ENCODE measurements at places on chromosomes 7 and 10. TPM values are rescaled to one million over a fixed set of nuclear protein-coding genes. Genes with fewer than 3 reads are reported as not detected.

- no peak for DNase-seq
These were observed 108.2 kb downstream of the CHRM2 start for GRCh38 chr7:136976504-136977251.

CPEB3 gene
- total RNA-seq = 6.3 TPM

DNA sequence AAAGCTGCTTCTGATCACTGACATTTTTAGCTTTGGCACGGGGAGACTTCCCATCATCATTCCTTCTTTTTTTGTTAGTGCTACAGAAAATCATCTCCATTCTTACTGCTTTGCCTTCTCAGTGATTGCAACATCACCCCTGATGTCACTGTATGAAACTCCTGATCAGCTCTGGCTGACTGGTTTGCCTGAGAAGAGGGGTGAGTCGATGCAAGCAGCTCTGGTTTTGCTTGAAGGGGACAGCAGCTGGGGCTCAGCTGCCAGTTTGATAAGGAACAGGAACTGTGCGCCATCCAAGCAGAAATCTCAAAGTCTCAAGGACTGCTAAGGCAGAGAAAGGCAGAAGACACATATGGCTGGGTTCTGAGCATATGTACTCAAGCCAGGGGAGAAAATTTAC, 808.5 kb upstream of the CELF2 start:
- peak; percentile 95 for DNase-seq

- DNase-seq = peak; percentile 75
These were observed 16.8 kb upstream of the ABCB5 start for GRCh38 chr7:20598459-20599309.

DNA sequence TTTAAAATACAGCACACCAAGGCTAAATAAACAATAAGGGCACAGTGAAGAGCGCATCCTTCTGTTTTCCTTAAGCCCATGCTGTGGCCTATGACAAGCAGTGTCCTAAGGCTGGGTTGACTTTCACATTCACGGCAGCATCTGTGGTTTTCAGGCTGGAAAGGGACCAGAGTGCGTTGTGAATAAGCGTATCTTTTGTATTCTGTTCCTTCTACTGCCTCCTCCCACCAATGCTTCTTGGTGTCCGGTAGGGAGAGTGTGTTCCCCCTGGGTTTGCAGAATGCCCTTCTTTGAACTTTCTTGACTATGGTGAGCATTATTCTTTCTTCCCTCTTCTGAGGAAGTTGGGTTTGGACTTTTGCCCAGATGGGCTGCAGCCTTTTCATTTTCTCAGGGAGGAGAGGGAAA, 73.6 kb downstream of the ABCA13 start:
- peak; percentile 22 for DNase-seq

CCDC172 gene
- 2.9 TPM for total RNA-seq

All from umbilical cord (tissue), 2 donors.